RWPE1 (cell line): ENCODE measurements at places on chromosomes 11 and 22.

DNA sequence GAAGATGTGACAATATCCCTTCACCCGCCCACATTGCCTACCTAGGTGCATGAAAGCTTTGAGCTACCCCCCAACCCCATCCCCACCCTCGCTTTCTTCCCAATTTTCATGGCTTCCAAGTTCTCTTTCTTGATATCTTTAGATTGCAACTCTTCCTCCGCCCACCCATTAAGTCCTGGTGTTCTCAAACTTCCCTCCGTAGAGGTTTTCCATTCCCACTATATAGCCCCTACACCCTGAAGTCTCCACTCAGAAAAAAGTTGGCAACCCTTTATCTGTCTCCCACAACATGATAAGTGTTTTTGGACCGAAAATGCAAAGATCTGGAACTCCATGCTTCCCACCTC is 572 bp downstream of the ZNF70 start:
- no peak for DNase-seq

DNA sequence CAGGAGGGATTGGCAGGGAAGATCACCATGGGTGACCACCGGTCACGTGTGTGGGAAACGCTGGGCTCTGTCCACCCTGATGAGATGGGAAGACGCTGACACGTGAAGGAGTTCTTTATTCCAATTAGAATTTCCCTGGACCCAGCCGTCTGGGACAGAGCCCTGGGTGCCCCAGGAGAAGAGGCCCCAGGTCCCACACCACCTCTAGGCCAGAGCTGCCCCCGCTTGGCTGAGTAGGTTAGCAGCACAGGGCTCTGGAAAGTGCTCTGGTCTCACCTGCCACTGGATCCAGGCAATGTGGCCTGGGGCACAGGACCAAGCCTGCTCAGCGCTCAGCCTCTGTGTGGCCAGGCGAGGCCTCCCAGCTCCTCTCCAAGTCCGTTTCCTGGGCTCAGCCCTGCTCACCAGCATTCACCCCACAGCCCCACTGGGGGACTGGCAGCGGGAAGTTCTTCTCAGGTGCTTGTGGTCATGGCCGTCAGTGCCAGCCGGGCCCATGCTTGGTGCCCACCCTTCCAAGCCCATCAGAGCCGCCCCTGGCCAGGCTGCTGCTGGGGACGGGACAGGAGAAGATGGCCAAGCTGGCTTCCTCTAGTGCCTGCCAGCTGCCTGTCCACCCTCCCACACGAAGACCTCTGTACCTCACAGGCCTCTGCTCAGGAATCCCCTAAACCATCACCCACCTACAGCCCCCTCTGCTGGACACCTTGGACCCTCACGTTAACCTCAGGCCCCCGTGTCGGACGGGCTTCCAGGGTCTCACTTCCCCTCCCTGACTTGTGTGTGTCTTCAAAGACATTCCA is 62.5 kb upstream of the FGF3 start:
- DNase-seq, result no peak

DNA sequence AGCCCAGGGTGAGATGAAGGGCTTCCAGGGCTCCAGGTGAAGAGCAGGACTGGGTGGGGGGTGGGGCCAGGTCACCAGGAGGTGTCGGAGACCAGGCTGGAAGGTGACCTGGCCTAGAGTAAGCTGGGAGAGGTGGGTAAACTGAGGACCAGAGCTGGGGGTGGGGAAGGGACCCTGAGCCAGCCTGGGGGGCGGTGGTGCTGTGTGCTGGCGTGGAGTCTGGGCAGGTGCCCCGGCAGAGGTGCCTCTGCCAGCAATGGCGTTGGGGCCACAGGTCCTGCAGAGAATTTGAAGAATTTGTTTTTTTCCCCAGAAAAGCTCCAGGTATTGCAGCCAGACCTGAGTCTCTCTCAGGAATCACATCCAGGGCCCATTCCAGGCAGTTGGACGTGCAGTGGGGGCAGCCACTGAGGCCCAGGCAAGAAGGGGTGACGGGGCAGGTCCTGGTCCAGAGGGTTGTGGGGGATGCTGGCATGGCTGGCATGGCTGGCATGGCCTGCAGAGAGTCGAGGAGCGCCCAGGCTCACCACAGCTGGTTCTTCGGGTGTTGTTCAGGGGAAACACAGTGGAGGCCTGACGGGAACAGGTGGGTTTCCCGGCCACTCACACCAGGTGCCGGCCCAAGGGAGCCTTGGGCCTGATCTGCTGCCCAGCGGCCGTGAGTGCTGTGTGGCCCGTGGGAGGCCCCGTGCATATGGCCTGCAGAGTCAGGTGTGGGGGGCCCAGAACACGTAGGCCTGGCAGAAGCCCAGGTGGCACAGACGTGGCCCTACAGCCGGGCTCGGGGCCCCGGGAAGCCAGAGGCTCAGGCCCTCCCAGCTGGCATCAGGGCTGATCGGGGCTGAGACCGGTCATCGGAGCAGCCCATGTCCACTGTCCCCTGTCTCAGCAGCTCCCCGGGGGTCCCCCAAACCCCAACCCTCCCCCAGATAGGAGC is 6.4 kb upstream of the MUC6 start:
- DNase-seq, result no peak

DNA sequence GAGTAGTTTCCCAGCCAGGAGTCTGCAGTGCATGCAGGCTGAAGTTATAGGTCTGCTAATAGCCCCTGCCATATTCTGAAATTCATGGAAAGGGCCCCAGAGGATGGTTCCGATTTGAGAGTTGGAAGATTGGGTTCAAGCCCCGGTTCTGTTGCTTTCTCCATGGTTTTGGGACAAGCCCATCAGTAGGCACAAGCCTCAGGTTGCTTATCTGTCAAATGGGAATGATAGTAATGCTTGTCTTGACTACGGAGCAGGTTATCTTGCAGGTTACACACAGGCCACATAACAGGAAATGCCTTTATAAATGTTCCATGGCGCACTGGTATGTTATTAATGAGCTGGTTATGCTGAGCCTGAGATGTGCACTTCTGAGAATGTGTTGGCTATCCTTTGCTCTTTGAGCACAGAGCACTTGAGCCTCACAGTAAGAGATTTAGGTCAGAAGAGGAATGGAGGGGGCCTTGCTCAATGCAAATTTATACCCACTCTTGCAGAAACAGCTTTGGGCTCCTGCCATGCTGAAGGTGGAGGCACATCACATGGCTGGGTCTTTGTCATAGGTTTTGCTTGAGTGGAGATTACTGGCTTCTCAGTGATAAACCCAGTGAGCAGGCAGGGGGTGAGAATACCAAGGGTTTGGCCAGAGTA is 47.1 kb downstream of the ZNRF3 start:
- no peak for DNase-seq
